ENCODE measurements at places on chromosomes 3 and 15.
A peak's percentile ranks its signal among the peaks of the same experiment; 100 is the strongest.

- DNase-seq: no peak
Observed at GRCh38 chr3:155598671-155599070, 146.2 kb downstream of the PLCH1 start.

DNA sequence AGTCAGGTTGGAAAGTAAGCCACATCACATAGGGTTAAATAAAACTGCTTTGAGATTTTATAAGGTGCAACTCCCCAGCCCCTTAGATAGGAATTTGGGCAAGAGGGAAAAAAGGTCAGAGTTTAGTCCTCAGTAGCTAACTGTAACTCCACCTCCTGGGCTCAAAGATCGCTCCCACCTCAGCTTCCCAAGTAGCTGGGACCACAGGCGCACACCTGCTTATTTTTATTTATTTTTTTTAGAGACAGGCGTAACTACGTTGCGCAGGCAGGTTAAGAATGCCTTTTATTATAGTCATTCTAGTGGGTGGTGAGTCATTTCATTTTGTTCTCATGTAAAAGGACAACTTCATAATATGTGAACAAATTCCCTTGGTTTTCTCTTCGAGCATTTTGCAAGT lies 14.7 kb downstream of the TM2D3 start:
- DNase-seq: peak; percentile 80

- DNase-seq: no peak
Observed at GRCh38 chr15:58314593-58315216, 117.1 kb upstream of the LIPC start.

DNA sequence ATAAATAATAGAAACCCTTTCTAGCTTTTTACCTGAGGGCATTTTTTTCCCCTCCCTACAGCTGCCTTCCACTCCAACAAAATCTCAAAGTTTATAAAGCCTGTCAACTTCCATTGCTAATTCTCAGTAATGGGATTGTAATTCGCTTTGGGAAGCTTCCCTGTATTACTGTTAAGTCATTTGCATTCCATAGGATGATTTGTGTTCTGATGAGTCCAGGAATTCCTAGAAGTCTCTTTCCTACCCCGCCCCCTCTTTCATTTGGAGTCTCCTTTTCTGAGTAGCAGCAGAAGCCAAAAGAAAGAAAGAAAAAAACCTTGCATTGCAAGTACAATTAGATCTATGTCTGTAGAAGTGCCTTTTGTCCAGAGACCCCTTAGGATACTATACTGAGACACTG lies 1033.3 kb downstream of the IGSF11 start:
- DNase-seq: no peak

GRCh38 chr15:98960555-98961050 lies 47.0 kb downstream of the PGPEP1L start:
- no peak for DNase-seq

DNA sequence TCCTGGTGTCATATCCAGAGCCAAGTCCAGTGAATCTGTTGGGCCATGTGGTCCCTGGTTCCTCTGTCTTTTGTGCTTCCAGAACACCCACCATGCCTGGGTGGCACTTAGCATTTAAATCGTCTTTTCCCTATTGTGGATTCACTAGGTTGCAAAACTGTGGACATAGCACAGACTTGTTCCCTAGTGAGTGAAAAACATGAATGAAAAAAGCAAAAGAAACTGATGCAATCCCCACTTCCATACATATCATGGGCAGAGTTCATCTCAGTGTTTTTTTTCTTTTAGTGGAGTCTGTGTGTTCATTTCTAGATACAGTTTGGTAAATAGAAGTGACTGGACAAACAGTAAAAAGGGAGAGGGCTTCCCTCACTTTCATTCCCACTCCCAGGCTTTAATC lies 170.5 kb downstream of the SLCO3A1 start:
- no peak for DNase-seq

Measured in amniotic epithelial cell (primary cell).